Psoas muscle (tissue), 8 donors: ENCODE measurements at places on chromosomes 4 and X. TPM values are rescaled to one million over a fixed set of nuclear protein-coding genes. Genes with fewer than 3 reads are reported as not detected.

DNA sequence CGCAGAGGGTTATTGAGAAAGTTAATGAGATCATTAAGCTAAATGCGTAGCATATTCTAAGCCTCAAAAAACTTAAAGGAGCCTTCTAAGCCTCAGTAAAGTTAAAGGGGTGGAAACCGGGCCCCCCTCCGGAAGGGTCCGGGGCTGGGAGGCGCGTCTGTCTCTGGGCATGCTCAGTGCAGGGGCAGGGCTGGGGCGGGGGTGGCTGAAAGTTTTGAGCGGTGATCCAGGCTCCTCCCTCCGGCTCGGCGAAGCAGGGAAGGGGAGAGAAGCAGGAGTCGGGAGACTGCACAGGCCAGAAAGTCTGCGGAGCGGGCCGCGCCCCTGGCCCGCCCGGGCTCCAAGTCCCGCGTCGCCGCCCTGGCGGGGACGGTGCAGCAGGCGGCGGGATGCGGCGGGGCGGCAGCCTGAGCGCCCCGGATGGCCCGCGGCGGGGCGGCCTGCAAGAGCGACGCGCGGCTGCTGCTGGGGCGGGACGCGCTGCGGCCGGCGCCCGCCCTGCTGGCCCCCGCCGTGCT, at the start of gene EVC:
Gene EVC (plus strand): TSS at position 241 of the 518 bp plus-strand sequence. CDS start 180 bp downstream, at position 421.
- peak; percentile 85 for DNase-seq

- DNase-seq = no peak
Observed at GRCh38 chrX:138986866-138987265, 275.3 kb upstream of the FGF13 start.

- no peak for DNase-seq
Observed at GRCh38 chrX:30060718-30061117, 154.6 kb upstream of the MAGEB2 start.

Gene ASB12
- total RNA-seq = 36.3 TPM

Gene CNOT6L
- 21.2 TPM for total RNA-seq

DNA sequence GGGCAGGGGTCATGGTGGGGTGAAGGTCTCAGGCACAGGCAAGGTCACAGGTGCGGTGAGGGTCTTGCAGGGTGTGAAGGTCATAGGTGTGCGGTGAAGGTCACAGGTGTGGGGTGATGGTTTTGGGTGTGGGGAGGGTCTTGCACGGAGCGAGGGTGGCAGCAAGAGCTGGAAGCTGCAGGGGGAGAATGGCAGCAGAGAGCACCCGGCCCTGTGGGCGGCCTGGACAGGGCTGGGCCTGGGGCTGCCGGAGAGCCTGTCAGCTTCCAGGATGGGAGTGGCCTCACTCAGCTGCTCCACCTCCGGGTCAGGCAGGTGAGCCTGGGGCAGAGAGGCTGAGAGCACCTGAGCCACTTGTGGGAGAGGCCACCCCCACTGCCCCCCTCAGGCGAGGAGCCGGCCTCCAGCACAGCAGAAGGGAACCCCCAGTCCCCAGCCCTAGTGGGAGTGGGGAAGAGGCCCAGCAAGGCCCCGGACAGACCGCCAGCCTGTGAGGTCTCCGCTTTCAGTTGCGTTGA, 1.5 kb downstream of the MSANTD1 start:
- DNase-seq = peak; percentile 49

DNA sequence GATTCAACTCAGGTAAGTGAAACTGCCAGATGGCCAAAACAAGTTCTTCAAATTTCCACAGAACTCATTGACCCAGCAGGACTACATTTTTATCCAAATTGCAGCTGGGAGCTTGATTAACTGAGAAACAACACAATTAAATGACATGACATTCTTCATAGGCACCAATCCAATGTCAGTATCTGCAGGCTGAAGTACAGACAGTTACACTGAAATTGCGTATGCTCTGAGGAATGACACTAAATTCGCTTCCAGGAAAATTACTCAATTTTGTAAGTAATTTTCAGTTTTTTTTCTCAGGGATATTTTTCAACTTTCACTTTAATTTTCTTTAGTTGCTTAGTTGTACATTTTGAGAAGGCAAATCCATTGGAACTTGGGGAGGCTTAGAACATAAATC, 4.5 kb downstream of the C1GALT1C1 start:
- no peak for DNase-seq

GRCh38 chr4:148021686-148022085, 289.8 kb downstream of the ARHGAP10 start:
- DNase-seq = no peak

DNA sequence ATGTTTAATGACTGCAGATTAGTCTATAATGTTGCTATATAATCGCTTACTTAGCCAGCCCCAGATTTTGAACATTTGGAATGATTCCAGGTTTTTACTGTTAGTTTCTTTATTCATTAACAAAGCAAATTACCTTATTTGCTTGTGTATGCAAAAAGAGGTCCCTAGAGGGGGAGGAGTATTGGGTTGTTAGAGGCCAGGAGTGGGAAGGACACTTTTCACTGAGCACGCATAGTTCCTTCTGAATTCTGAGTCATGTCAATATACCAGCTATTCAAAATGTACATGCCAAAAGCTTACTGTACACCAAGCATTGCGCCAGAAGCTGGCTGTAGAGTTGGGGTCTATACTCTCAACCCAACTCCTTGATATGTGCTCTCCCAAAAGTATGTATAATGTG, 5.1 kb upstream of the DGAT2L6 start:
- DNase-seq = no peak

DNA sequence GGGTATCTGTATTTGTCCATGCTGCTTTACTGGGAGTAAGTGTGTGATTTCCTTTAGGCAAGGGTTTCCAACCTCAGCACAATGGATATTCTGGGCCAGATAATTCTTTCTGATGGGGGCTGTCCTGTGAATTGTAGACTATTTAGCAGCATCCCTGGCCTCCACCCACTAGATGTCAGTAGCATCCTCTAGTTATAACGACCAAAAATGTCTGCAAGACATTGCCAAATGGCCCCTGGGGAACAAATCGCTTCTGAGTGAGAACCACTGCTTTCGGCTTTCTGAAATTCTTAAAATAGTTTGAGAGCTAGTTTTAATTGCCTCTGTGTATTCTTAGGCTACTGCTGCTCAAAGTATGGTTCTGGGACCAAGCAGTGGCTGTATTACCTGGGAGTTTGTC, 81.2 kb upstream of the GPM6B start:
- no peak for DNase-seq

Gene FAM9C
- not detected for total RNA-seq

DNA sequence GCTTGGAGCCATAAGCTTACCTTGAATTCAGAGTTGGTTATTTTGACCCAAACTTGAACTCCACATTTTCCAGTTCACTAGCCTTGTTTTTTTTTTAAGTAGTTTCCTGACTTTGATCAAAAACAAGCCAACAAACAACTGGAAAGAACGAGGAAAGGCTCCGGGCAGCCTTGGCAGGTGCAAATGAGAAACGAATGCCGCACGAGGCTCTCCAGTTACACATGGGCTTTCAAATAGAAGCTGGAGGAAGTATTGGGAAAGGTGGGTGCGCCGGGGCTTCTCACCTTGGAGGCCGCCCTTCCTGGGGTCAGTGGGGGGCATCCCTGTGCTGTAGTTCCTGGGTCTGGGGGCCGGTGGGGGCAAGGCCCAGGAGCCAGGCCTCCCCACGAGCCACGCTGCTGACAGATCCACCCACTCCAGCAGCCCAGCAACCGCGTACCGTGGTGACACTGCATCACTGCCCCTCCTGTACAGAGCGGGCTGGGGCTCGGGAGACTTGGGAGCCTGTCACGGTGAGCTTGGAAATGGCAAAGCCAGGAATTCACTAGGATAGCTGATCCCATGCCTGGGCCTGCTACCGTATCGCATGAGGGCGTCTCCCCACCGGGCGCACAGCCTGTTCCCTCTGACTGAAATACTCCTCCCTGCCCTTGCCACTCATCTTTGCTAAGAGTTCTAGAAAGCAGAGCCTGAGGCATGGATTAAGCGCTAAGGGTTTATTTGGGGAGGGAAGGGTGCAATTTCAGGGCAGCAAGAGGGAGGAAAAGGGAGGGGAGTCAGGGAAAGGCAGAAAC, 50.9 kb upstream of the ADRA2C start:
- peak; percentile 41 for DNase-seq

- no peak for DNase-seq
Observed at GRCh38 chr4:105305019-105305836, 158.6 kb downstream of the TET2 start.

DNA sequence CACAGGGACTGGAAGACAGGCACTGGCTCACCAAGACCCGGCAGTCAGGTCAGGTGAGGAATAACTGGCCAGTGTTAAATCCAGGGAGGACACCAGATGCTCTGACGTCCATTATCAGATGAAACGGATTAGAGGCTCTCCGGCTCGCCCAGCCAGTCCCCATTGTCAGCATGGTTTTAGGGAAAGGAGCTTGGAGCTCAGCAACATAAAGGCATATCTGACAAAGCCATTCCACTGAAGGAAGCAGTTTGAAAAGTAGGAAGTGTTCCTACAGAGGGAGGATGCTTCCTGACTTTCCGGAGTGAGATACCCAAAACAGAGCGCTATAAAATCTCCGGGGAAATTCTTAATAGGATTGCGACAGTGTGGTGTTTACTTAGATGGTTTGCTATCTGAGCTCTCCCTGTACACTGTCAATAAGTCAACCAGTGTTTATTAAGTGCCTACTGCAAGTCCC, 14.8 kb downstream of the NDNF start:
- DNase-seq = no peak

GRCh38 chr4:140095694-140096482, 58.1 kb downstream of the MAML3 start:
- DNase-seq = peak; percentile 26

DNA sequence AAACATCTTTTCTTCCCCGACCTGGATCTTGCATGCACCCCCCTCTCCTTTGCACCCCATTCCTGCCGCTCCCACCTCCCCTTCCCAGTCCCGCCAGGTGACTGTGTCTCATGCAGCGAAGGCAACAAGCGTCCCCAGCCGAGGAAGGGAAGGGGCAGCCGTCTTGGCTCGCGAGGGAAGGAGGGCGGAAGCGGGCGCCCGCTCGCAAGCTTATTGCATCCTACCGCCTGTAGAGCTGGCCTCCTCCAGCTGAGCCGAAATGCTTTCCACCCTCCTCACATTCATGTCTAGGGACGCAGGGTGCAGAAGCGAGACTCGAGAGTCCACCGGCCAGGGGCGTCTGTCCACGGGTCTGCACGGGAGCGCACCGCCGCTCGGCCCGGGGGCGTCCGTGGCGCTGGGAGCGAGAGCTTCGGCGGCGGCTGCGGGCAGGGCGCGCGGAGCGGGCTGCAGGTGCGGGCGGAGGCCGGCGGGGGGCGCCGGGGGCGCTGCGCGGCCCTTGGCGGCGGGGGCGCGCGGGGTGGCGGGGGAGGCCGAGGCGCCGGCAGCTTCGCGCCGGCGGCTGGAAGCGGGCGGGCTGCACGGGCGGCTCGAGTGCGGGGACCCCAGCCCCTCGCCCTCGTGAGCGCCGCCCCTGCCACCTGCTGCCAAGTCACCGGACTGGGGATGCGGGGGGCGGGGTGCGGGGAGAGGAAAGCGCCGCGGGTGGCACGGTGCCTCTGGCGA, at the start of gene KCNIP4:
Gene KCNIP4 (minus strand): TSS at position 426 of the 726 bp plus-strand sequence.
- peak; percentile 45 for DNase-seq

Gene ADGRL3
- total RNA-seq = 2.8 TPM

Gene PRMT9
- 5.0 TPM for total RNA-seq

DNA sequence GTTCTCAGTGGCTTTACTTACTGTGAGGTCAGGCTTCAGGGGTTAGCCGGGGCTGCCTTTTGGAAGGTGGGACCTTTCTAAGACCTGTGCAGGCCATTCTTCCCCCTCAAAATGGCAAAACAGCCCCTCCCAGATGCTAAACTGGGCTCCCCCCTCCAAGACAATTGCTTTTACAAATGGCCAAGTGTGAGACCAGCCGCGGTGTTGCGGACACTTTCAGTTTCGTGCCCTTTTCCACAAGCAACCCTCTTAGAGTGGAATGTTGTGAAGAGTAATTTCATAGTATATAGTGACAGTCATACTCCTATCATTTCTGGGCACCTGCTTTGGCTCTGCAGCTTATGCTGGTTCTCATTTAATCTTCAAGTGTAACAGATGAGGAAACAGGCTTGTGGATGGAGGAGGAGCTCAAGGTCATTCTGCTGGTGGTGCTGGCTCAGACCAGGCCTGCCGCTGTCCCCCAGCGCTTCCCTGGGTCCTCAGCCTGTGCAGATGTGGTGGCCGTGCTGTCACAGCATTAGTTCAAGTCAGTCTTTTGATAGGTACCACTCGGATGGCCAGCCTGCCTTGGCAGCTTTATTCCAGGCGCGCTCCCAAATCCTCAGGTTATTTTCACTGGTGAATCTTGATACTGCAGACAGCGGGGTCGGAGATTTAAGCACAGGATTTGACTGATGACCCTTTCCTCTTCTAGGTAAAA, 55.0 kb upstream of the TADA2B start:
- DNase-seq = no peak

GRCh38 chrX:3638280-3638873, 75.1 kb downstream of the PRKX start:
- peak; percentile 16 for DNase-seq

- no peak for DNase-seq
Observed at GRCh38 chrX:40452031-40452430, 128.7 kb upstream of the ATP6AP2 start.

DNA sequence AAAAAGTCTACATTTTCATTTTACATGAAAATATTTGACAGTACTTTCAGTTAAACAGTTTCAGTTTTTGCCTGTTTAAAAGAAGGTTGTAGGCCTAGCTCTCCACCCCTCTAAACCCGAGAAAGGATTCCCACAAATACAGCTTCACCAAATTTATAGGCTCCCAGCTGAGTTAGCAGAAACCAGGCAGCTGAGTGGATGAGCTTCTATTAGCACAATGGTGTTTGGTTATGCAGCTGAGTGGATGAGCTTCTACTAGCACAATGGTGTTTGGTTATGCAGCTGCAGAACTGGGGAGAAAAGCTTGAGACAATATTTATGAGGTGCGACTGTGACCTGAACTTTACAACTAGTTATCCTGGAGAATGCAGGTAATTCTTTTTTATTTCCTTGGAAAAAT, 36.6 kb upstream of the PAQR3 start:
- no peak for DNase-seq

Gene NLGN3
- 0.16 TPM for total RNA-seq

GRCh38 chrX:101478366-101478765, 6.9 kb upstream of the ARMCX4 start:
- DNase-seq = no peak

GRCh38 chr4:87476934-87477333, 52.2 kb downstream of the SPARCL1 start:
- DNase-seq = no peak

DNA sequence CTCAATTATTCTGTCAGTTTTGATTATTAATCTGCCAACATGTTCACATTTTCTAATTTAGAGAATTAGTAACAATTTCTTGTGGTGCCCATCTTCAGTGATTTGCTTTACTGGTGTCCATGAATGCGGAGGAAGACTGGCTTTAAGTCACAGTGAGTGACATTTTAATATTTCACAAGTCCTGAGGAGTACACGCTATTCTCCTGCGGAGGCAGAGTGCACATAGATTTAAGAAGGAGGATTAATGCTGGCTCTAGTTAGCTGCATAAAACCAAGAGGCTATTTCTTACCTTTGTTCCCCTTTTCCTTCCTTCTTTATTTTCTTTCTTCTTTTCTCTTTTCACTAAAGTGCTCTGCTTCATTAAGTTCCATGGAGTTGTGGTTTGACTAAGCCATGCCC, 495.2 kb upstream of the IGFBP7 start:
- no peak for DNase-seq

Gene RHOXF2B
- not detected for total RNA-seq

Gene GPC4
- 21.6 TPM for total RNA-seq

- DNase-seq = no peak
Observed at GRCh38 chr4:89054627-89055026, 2.4 kb downstream of the FAM13A start.

Gene OTC
- total RNA-seq = 0.14 TPM
